Bronchial smooth muscle cell (primary cell): ENCODE measurements at places on chromosomes 3 and 15. TPM values are rescaled to one million over a fixed set of nuclear protein-coding genes. Genes with fewer than 3 reads are reported as not detected.

Gene PPP1R14D
- total RNA-seq = not detected in 2 replicates

Gene DNAH1
- total RNA-seq = 2.0 and 4.8 TPM in 2 replicates

Gene IQCF5
- not detected in 2 replicates for total RNA-seq

Gene NDUFB5
- total RNA-seq = 176 and 177 TPM in 2 replicates

Gene SLCO2A1
- under 0.01 TPM in 1 of 2 replicates, not detected in the other for total RNA-seq

Gene MLF1
- 8.2 and 24.6 TPM in 2 replicates for total RNA-seq

Gene ZBBX
- not detected in 2 replicates for total RNA-seq

Gene EXD1
- total RNA-seq = under 0.01 TPM in 1 of 2 replicates, not detected in the other

Gene GOLGA8J
- total RNA-seq = 0.09 TPM in 1 of 2 replicates, not detected in the other

Gene NR2F2
- total RNA-seq = 8.3 and 13.2 TPM in 2 replicates

Gene NOP10
- total RNA-seq = 107 and 185 TPM in 2 replicates

Gene IL17RB
- total RNA-seq = under 0.01 and 0.09 TPM in 2 replicates

Gene CHST13
- total RNA-seq = not detected in 2 replicates

Gene ZNF280D
- total RNA-seq = 16.6 and 24.6 TPM in 2 replicates
